Lung (tissue), 17 donors: ENCODE measurements at places on chromosomes 3 and 15. TPM values are rescaled to one million over a fixed set of nuclear protein-coding genes. Genes with fewer than 3 reads are reported as not detected.

DNA sequence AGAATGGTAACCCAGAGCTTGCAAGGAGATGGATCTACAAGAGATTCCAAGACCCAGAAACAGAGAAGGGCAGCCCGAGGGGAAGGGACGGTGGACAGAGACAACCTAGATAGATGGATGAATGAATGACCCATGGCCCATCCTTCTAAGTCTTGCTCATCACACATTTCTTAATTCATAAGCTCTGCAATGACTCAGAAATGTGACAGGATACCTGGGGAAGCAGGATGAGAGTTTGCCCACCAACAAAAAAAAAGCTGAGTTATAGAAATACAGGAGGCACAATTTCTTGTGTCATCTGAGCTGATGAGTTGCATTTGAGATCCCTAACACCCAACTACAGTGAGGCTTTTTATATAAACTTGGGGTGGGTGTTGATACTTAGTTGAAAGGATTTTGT, 76.6 kb downstream of the CNTN3 start:
- no peaks in the 10 kb centered on the region for H3K4me1 ChIP-seq
- H3K4me3 ChIP-seq: no peak overlapping the region
- no peak overlapping the region for H3K27ac ChIP-seq
- no peaks in the 10 kb centered on the region for H3K27me3 ChIP-seq

GRCh38 chr3:44554626-44555592, at the start of gene ZKSCAN7:
TSS of gene ZKSCAN7 (plus strand) at chr3:44555193. CDS start at chr3:44557048, 1,855 bp downstream.
- H3K27me3 ChIP-seq: peaks cover 12% of the 10 kb centered on the region
- peak within 1 kb of the TSS; percentile 79 for H3K4me3 ChIP-seq
- peak; percentile 71 for DNase-seq
- H3K27ac ChIP-seq: peak within 1 kb of the TSS; percentile 86

DNA sequence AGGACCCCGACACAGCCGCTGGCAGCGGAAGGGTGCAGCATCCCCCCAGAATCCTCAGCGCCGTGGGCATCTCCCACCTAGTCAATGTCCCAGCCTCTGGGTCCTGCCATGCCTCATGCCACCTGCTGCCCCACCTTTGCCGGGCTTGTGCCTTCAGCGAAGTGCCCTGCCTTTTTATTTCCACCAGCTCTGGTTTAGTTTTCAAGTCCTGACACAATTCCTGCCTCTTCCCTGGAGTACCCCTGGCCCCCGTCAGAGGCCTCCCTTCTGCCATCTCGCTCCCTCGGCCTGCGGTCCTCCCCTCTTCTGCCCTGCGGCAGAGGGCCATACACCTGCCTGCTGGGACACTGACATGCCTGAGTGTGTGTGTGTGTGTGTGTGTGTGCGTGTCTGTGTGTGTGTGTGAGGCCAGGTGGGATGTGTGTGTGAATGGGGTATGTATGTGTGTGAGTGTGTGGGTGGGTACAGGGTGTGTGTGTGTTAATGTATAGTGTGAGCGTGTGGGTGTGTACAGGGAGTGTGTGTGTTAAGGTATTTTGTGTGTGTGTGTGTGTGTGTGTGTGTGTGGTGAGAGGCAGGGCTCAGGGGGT, 129.9 kb downstream of the SMAD6 start:
- H3K27me3 ChIP-seq: no peaks in the 10 kb centered on the region
- H3K4me1 ChIP-seq: peaks cover 7% of the 10 kb centered on the region
- H3K27ac ChIP-seq: no peak overlapping the region
- no peak overlapping the region for H3K4me3 ChIP-seq
- no peaks in the 10 kb centered on the region for H3K36me3 ChIP-seq

- H3K36me3 ChIP-seq: no peaks in the 10 kb centered on the region
- H3K4me3 ChIP-seq: no peak overlapping the region
- H3K27ac ChIP-seq: no peak overlapping the region
- H3K4me1 ChIP-seq: no peaks in the 10 kb centered on the region
These were observed 6.3 kb downstream of the DNAH1 start for GRCh38 chr3:52322466-52322865.

DNA sequence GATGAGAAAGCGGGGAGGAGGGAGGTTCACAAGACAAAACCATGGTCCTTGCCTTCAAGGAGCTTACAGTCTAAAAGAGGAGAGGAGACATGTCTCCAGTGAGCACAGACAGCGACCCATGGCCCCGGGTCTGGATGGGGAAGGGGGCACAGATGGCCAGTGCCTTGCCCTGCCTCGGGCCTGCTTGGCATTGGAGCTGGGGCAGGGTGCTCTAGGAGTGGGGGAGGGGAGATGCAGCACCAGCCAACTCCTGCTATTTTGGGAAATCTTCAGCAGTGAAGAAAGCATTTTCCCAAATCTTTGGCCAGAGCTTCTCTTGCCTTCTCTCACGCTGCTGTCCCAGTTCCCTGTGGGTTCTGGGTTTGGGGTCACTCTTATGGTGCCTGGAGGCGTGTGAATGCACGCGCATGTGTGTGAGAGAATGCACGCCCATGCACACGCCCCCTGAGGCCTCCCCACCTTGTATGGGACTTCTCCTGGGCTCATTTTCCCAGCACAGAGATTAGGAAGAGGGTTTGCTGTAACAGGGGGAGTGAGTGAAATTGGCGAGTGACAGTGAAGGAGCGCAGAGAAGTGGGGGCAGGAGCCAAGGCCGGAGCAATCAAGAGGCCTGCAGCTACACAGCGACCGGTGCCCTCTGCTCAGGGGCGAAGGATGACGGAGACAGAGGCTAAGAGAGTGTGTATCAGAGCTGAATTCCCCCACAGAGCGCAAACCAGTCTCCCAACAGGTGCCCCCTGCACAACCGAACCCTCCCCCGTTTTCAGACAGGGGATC, 71.5 kb downstream of the SEMA5B start:
- no peak for DNase-seq
- peaks cover 11% of the 10 kb centered on the region for H3K4me1 ChIP-seq
- H3K4me3 ChIP-seq: no peak overlapping the region
- no peaks in the 10 kb centered on the region for H3K27me3 ChIP-seq

- no peak for DNase-seq
- no peaks in the 10 kb centered on the region for H3K4me1 ChIP-seq
- H3K4me3 ChIP-seq: no peak overlapping the region
These were observed 80.0 kb downstream of the CSNK1G1 start for GRCh38 chr15:64275934-64276333.

- no peak for DNase-seq
- H3K36me3 ChIP-seq: no peaks in the 10 kb centered on the region
- no peak overlapping the region for H3K27ac ChIP-seq
These were observed 21.0 kb downstream of the PAQR5 start for GRCh38 chr15:69319384-69320375.

Gene CCDC13
- 4.4 TPM for total RNA-seq

Gene UNC13C
- 16.0 TPM for total RNA-seq

Gene HTD2
- total RNA-seq: 7.5 TPM

Gene TTC23
- 48.5 TPM for total RNA-seq
